ENCODE measurements at places on chromosomes 3 and 15.

DNA sequence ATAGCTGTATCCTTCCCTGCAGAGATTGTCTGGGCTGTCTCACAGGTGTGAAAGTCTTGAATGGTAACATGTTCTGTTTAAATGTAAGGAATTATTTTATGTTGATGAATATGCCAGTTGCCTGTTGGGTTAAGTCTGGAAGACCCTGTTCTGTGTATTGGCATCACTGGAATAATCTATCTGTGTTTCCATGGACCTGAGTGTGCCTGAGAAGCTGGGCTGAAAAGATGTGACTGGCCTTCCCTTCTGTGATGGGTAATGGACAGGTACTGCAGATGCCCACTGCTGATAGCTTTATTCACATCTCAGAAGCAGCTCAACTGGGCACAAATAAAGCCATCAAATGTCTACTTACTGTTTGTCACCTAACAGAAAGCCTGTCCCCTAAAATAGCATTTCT is 196.3 kb downstream of the FNDC3B start:
- DNase-seq, result no peak

DNA sequence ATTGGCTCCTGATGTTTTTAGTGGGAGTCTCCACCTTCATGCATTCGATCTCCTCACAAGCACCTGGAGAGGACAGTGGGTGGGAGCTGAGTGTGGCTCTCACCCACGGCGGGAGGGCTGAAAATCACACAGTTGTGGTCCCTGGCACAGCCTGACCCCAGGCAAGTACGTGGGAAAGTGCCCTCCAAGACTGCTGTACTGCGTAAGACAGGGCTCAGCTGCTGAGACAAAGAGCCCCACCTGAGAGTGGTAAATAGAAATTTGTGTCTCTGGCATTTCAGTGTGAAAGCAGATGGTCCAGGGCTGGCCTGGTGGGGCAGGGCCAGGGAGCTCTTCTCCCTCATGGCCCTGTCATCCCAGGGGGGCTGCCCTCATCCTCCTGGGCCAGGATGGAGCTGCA is 77.4 kb upstream of the IQSEC1 start:
- DNase-seq, result no peak

DNA sequence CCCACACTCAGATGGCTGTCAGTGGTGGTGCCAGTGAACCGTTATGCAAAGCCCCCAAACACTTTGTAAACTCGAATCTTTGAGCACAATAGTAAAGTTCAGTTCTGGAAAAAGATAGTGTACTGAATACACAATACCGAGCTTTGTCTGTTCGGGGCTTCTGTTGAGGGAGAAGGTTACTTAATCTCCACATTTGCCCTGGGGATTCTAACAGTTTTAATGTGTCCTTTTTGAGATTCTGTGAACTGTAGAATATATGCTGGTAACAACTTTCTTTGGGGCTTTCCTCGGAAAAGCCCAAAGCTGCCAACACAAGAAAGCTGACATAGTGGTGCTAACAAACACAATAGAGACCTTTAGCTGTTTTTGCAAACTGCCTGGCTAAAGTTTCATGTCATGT is 686.5 kb downstream of the ROBO1 start:
- DNase-seq, result no peak

DNA sequence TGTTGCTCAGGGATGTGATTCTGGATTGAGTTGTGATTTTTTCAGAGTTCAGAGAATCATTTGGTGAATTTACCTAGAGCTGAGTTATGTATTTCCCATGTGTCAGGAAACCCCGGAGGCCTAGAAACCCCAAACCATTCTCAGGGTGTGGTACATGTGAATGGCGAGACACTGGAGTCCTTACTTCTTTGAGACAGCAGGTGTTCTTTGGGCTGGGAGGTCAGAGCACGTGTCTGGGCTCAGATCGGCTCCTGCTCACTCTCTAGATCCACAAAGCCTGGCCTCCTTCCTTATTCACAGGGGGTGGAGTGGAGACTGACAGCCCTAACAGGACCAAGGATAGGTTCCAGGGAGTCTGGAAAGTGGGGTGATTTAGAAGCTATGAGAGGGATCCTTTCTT is 145.8 kb downstream of the CHDH start:
- DNase-seq, result no peak
